ENCODE measurements at places on chromosomes 5 and 9.

GRCh38 chr5:53913941-53914340, 353.5 kb downstream of the NDUFS4 start:
- DNase-seq: no peak

DNA sequence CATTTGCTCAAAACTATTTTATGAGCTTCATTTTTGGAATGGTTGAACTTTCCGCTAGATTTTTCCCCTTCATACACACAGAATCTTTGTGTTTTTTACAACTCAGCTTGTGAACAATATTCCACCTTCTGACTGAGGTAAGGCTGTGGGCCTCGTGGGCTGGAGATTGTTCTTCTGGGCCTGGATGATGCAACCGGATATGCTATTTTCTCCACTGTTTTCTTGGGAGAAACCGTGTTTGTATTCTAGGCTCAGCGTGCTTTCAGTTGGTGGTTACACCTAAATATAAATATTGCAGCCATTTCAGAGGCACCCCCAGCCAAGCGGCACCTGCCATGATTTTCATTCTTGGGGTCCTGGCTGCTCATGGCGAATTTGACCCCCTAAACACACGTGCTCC, 55.2 kb downstream of the IRX1 start:
- DNase-seq: no peak

DNA sequence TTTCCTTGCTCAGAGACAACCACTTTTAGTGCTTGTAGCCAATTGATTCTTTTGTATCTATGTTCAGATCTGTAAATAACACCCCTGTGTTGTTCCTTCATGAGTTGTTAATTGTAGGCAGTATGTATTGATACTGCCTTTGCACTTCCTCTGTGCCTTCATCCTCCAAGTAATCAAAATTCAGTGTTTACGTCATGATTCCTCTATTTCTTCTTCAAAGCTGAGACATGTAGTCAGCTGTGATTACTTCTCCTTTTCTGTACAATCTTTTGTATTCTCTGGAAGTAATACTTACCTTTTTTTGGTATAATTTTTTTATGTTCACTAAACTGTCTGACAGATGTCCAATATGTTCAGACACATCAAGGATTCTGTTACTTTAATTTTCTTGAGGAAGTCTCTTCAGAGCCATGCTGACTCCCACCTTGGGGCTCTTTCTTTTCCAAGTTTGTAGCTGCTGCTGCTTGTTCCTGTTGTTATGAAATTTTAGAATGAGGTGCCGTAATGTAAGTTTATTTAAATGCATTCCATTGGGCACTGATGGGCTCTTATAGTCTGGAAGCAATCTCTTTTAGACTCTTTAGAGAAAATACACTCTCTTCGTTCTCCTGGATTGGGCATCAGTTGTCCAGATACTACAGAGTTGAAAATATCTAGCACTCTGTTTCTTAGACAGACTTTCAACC, 30.5 kb upstream of the LRRC70 start:
- no peak for DNase-seq

DNA sequence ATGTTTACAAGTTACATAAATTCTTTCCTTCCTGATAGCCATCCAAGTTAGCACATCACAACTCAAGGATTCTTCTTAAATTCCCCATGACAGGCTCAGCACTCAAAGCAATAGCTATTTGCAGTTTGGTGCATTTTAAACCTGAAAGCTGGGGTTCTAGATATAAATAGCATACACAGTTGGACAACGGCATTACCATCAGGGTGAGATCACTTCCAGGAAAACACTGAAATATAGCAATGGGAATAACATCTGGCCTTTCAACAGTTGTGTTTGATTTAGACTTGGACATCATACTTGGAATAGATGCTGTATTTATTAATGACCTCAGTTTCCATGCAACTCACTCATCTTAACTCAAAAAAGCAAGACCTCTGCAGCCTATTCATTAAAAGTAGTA, 24.7 kb upstream of the LECT2 start:
- DNase-seq: peak; percentile 69

DNA sequence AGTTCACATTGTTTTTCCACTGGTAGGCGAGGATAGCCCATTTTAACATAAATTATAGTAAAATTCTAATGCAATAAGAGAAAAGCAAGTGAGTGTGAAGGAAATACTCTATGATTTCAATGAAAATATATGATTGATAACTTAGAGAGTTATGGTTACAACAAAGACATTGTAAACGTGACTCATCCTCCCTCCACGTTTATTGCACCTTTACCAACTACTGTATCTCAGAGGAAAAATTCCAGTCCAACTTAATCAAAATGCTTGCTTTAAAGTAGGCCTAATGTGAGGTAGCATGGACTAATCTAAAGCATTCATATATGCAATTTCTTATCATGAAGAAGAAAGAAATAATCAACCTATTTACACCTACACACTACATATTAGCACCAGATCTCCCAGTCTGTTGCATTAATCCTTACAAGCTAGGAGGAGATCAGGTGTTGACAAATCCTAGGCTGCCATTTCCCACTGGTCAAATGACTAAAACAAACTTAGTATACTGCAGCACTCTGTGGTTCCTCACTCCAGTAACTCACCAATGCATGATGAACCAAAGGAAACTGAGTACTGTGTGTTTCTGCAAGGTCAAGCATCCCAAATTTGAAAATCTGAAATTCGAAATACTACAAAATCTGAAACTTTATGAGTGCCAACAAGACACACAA, 41.7 kb downstream of the ECPAS start:
- no peak for DNase-seq

GRCh38 chr5:168620807-168621206, 41.6 kb upstream of the PANK3 start:
- no peak for DNase-seq

DNA sequence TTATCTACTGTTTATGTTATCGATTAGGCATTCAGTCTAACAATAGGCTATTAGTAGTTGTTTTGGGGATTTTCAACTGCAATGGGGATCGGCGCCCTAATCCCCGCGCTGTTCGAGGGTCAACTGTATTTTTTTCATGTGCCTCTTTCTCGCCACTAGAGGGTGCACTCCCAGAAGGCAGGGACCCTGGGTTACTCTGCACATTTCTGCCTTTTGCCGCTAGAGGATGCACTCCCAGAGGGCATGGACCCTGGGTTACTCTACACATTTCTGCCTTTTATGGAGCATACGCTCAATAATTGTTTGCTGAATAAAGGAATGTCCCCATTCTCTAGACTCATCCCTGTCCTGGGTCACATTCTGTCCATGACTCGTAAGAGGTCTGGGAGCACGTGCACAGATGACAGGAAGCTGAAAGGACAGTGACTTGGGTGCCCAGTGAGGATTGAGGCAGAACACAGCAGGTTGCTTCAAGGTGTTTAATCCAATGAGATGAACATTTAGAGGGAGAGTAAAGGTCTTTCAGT, 27.9 kb upstream of the RECK start:
- peak; percentile 75 for DNase-seq

GRCh38 chr9:137878146-137878941, 762 bp downstream of the CACNA1B start:
- peak; percentile 88 for DNase-seq

DNA sequence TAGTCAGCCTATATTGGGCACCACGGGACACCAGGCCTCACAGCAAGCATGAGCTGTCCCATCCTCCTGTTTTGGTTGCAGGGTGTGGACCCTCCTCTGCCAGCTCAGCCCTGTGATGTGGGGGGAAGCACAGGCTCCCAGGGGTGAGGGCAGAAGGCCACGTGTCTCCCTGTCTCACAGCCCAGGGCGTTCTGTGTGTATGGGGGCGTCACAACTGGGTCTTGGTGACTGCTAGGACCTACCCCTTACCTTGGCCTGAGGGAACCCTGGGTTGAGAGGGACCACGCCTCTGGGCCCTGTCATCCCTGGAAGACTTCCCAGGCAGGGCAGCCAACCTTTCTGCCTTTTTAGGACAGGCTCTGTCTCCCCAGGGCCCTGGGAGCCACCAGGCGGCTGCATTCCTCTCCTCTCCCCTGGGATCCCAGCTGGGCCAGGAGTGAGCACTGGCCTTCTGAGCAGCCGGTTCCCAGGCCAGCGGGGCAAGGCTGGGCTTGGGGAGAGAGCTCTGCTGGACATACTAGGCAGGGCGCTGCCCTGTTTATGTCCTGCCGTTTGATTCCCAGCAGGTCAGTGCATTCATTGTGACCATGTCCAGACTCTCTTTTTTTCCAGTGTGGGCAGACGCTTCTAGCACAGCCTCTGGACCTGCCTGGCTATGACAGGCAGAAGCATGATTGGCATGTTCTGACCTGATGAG, 97.4 kb downstream of the DAB2IP start:
- DNase-seq: no peak

DNA sequence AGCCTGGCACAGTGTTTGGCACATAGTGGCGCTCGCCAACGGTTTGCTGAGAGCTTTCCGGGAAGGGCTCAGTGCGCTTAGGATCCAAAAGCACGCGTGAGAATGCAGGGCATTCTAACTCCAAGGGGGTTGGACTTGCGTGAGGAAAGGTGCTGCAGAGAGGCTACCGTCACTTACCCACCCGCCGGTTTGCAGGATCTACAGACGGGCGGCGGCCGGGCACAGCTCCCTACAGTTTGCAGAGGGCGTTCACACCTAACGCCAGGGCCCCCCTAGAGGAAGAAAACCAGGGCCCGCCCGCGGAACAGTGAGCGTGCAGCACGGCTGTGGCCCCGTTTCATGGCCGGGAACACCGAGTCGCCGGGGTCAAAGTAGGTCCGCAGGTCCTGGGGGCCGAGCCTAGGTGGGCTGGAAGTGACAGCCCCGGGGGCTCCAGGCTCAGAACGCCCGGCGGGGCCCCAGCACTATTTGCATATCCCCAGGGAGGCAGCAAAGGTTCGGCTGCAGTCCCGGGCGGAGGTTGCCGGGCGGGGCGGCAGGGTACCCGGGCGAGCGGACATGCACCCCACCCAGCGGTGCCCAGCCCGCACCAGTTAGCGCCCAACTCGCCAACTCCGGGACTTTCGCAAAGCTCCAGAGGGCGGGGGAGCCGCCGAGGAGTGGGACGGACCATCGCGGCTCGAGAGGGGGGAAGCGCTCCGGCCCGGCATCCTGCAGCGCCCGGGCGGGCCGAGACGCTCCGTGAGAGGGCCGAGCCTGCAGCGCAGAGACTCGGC, 526 bp upstream of the GALNT10 start:
- DNase-seq: peak; percentile 90

DNA sequence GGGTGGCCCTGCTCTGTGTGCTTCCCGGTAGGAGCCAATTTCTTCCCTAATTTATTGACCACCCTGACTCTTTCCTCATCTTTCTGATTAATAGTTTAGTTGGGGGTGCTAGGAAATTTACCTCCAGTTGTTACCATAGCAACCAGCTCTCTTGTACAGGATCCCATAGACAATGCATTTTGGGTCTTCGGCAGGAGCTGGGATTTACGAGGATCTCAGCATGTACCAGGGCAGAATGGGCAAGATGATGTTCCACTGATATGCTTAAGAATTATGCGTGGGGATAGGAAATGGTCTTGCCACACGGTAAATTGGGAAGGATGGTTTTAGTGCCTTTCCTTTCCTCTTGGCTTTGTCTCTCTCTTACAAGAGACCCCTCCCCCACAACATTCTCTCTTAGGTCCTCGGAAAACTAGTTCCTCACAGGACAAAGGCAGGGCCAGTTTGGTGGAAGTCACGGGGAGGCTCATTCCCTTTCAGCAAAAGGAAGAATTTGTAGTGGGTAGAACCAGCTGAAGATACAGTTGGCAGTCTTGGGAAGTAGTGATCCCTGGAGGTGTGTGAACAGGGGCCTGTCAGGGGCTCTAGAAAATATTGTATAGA, 133.4 kb upstream of the SHB start:
- no peak for DNase-seq

- DNase-seq: no peak
These were observed 70.7 kb downstream of the CETN3 start for GRCh38 chr5:90338712-90339372.

GRCh38 chr5:111930449-111930848, 173.5 kb upstream of the NREP start:
- DNase-seq: no peak

DNA sequence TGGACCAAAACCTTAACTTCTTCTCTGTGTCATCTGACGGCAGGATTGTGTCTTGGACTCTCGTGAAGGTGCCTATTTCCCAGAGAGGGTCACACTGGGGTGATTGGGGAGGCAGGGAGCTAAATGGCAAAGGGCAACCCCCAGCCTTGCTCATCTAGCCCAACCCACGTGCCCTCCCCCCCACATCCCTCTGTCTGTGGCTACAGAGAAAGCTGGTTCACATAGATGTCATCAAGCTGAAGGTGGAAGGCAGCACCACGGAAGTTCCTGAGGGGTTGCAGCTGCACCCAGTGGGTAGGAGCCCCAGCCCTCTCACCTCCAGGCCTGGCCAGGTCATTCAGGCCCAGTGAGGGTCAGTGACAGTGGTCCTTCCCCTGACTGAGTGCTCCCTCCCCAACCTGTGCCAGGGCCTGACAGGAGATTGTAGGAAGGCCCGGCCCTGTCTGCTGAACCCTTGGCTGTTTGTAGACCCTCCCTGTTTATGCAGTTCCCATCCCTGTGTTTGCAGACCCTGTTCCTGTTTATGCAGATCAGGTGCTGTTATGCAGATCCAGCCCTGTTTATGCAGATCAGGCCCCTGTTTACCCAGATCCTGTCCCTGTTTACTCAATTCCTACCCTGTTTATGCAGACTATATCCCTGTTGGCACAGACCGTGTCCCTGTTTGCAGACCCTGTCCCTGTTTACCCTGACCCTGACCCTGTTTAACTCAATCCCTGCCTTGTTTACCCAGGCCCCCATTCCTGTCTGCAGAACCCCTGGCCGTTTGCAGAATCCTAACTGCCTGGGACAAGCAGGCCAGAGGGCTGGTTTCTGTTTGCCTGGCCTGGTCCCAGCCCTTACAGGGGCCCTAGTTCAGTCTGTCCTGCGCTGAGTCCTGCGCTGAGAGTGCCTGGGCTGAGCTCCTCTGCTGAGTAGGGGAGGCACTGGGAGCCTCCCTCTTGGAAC, 10.4 kb downstream of the ENHO start:
- no peak for DNase-seq

DNA sequence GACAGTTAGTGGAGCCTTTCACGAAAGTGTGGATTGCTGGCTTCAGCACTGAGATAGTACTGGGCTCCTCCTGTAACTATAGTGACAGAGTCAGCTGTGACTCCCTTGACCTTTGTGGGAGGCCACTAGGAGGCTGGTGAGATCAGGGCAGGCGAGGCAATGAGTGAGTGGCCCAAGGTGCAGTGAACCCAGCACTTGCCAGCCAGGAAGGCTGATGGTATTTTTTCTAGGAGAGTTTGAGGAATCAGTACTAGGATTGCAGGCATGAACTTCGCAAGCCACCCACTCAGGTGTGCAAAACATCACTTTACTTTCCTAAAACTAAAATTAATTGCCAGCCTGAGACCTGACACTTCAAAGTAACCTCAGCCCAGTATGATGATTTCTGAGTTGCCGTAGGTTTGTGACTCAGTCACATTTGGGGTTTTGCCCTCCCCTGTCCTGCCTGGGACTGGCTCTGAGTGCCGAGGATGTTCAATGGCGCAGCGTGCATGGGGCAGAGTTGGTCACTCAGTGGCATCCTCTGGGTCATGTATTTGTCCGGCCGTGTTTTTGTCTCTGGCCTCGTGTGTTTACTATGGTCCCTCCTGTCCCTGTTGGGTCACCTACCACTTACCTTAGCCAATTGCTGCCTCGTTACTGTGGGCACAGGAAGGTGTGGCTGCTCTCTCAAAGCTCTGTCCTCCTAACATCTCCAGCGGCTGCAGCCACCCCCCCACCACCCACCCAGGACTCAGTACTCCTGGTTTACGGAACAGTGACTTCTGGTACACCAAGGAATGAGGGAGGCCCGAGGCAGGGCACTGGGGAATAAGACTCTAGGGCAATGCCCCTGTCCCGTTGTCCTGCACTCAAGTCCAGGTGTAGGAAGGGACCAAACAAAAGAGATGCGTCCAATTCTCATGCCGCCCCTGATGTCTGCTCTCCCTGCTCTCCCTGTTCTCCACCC, 67.2 kb downstream of the IL31RA start:
- DNase-seq: no peak

Measured in eye (tissue), 1 donor.